ENCODE measurements at places on chromosomes 5 and 9.

DNA sequence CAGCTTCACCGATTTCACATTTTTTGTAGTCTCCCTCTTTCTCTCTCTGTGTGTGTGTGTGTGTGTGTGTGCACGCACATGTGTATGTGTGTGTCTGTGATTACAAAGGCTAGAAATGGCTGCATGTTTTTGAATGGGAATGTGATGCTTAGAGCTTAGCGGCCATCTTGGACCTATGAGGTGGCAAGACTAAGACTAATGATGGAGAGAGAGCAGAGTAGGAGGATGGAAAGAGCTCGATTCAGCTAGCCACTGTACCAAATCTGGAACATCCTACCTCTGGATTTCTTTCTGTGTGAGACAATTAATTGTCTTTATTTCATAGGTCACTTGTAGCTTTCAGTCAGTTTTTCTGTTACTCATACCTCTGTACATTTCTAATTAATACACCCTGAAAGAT, 205.1 kb downstream of the PCSK1 start:
- DNase-seq: no peak

DNA sequence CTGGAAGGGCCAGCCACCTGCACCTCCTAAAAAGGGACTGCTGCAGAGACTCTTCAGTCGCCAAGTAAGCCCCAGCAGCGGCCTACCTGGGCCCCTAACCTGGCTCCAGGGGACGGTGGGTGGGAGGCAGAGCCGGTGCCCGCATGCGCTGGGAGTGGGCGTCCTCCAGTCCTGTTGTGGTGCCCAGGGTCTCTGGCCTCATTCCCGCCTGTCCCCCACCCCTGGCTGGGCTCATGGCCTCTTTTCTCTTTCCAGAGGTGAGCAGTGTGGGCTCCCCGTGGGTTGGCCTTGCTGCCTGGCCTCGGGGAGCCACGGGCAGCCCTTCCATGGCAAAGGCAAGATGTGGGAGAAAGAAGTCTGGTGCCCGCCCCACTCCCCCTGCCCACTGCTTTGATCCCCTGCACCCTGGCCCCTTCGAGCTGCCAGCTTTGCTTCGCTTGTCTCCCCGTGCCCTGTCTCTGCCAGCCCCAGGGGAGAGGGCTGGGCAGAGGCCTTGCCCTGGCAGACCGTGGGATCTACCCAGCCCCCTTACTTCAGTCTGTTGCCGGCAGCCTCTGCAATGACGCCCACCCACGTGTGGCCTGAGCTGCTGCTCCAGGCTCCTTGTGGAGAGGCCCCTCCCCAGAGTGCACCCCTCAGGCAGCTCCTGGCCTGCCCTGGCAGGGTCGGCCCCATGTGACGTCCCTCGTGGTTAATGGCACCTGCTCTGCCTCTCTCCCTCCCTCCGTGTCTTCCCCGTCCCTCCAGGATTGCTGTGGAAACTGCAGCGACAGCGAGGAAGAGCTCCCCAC, 5.4 kb upstream of the PRR7 start:
- DNase-seq: no peak

GRCh38 chr5:167665841-167666375, 625.5 kb upstream of the WWC1 start:
- DNase-seq: no peak

- DNase-seq: no peak
Measured at GRCh38 chr5:13913962-13914361, 30.5 kb downstream of the DNAH5 start.

- no peak for DNase-seq
Measured at GRCh38 chr9:31623511-31623910, 760.9 kb upstream of the ACO1 start.

DNA sequence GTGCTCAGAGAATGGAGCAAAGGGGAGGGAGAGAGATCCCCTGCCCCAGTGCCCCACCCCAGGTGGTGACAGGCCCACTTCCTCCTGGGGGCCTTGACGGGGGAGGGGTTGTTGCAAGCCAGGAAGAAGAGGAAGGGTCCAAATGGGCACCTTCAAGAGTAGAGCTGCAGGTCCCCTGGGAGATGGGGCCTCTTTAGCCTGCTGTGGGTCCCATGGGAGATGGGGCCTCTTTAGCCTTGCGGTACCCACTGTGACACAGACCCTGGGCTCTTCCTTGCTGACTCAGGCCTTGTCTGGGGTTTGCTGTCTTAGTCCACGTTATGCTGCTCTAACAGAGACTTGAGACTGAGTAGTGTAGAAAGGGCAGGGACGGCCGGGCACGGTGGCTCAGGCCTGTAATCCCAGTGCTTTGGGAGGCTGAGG, 9.6 kb upstream of the TOR4A start:
- no peak for DNase-seq

GRCh38 chr5:139914218-139914807, 118.7 kb downstream of the PSD2 start:
- no peak for DNase-seq

DNA sequence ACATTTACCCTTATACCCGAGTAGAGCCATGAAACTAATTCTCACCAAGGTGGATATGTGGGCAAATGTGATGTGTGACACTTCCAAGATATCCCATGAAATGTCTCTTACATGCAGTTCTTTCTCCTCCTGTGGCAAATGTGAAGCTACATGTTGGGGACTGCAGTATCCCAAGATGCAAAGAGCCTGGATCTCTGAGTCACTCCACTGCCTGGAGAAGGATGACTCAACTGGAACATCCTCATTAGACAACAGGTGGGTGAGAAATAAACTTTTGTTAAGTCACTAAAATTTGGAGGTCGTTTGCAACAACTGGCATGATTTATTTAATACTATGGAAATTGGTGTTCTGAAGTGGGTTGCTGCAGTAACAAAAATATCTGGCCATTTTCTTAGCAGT, 36.5 kb upstream of the TENT4A start:
- DNase-seq: no peak

DNA sequence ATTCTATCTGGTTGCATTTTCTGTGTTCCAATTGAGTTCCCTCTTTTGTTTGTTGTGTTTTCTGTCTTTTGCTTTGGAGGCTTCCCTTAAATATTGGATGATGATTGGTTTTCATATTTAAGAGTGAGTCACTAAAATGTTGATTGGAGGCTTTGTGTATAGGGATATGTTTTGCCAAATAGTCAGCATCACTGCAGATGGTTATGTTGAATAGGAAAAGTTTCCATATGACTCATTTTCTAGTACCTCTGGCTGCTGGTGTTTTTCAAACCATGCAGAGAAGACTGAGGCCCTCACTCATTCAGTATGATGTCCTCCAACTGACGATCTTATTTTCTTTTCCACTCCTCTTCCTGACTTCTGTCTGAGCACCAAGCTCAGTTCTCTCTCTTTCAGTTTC, 1290.0 kb downstream of the EFNA5 start:
- DNase-seq: no peak
